GM04504 (cell line): ENCODE measurements at places on chromosomes 4 and X.

DNA sequence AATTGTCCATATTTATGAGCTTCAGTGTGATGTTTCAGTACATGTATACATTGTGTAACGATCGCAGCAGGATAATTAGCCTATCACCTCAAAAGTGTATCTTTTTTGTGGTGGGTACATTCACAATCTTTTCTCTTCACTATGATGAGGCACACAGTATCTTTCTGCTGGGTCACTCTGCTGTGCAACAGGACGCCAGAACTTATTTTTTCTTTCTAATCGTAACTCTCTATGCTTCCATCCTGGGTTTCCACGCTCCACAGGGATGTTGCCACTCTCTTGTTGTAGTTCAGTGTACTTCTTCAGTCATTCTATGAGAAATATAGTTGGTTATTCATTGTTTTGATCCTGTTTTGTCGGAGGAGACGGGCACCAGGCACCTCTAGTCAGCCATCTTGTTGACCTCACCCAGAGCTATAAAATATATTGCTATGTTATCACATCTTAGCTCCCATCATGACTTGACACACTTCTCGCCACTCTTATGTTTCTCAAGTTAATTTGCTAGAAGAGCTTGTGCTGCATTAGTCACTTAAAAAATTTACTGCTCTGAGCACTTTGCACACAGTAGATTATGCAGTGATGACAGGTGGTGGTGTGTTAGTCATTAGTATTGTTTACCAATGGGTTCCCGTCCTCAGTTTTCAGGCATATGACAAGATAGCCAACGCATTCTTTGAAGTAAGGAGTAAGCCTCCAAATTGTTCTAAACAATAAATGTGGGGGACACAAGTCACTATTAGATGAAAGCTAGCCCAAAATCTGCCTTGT is 1002.7 kb upstream of the PCDH7 start:
- no peak for DNase-seq

GRCh38 chrX:1521459-1521956 is 15.5 kb downstream of the P2RY8 start:
- no peak for DNase-seq

DNA sequence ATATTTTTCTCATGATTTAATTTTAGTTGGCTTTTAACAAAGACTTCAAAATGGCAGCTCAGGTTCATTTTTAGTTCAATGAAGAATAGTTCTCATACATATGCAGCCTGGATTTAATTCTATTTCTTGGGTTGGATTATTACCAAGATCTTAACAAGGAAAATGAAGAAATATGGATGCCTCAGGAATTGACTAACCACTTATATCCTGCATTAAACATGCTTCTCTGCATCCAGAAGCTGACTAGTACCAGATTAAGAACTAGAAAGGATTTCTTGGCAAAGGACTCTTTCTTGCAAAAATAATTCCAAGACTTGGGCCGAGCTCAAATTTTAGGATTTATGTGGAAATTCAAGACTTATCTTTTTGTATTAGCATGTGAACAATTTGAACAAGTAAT is 5.6 kb upstream of the KLHL2 start:
- DNase-seq: no peak

- DNase-seq: no peak
These were observed 9.6 kb upstream of the CXCL2 start for GRCh38 chr4:74108457-74109115.

DNA sequence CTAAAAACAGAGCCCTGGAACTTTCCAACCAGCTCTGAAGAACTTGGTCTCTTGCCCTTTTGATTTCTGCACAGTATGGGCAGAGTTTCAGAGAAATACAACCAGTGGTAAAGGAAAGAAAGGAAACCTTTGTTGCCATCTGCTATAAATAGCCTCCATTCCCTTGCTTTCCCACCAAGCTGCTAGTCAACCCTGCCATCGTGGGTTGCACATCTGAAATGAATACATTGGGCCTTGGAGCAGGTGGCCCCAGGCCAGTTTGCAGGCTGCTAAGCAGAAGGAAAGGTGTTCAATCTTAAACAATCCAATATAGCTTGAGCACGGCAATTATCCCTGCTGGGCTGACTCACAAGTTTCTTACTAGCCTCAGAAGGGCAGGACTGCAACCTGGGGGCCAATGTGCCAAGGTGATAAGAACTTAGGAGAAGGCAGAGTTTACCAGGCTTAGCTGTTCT is 142.5 kb downstream of the PPARGC1A start:
- DNase-seq: no peak

GRCh38 chr4:56424697-56425514 is 10.5 kb downstream of the PPAT start:
- DNase-seq: no peak

GRCh38 chrX:97045470-97045869 is 161.8 kb downstream of the RPA4 start:
- DNase-seq: no peak

DNA sequence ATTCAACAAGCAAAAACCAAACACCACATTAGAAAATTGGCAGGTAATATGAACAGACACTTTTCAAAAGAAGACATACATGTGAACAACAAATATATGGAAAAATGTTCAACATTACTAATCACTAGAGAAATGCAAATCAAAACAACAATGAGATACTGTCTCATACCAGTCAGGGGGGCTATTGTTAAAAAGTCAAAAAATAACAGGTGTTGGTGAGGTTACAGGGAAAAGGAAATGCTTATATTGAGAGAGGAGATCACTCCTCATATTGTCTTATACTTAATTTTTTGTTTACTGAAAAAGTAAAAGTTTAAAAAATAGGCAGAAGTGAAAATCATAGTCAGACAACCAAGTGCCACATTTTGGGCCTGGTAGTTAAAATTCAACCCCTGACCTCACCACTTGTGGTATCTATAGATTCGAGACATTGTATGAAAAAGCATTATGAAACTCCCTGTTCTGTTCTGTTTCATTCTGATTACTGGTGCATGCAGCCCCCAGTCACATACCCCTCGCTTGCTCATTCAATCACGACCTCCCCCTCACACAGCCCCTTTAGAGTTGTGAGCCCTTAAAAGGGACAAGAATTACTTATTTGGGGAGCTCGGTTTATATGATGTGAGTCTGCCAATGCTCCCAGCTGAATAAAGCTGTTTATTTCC is 153.7 kb upstream of the FGF16 start:
- no peak for DNase-seq

- no peak for DNase-seq
These were observed 116.8 kb downstream of the SCD5 start for GRCh38 chr4:82681754-82682153.

GRCh38 chr4:31645236-31645635 is 925.1 kb downstream of the PCDH7 start:
- no peak for DNase-seq

- DNase-seq: no peak
These were observed 21.1 kb downstream of the CTBP1 start for GRCh38 chr4:1227816-1228215.
